Effector CD4-positive, alpha-beta T cell (primary cell): ENCODE measurements at places on chromosomes 7 and 10.

DNA sequence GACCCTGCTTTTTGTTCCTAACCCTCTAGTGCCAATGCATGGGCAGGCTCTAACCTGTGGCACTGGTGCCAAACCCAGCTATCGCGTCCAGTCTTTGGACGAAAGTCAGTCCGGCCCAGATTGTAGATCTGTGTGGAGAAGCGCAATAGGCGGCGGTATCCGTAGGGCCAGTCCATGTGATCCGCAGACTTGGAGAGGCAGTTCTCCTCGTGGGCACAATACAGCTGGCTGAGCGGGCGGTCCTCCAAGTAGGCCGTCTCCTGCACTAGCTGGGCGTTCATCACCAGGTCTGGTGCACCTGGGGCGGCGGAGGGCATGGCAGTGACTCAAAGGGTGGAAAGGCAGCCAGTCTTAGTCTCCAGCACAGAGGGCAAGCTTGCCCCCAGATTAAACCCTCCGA, 14.5 kb downstream of the LOXL4 start:
- no peak for DNase-seq

DNA sequence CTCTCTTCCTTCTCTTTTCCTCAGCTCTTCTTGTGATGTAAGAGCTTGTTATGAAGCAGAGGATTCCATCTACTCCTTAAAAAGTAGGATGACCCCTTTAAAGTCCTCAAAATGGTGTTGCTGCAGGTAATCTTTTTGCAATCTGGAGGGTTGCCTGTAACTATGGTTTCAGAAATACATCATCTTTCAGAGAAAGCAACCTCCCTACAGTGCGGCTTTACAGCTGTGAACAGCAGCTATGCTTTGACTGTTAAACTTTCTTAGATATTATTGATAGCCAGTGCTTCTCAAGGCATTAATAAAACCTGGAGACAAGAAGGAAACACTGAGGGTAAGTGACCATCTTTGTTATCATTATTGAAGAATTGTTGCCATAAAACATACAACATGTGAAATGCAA, 86.6 kb upstream of the MDFIC start:
- no peak for DNase-seq

GRCh38 chr7:88069093-88069492, 135.0 kb downstream of the ADAM22 start:
- DNase-seq = no peak

- DNase-seq = no peak
These were observed 36.6 kb downstream of the HIPK2 start for GRCh38 chr7:139741239-139741638.

GRCh38 chr7:94049615-94050014, 45.5 kb upstream of the BET1 start:
- no peak for DNase-seq

DNA sequence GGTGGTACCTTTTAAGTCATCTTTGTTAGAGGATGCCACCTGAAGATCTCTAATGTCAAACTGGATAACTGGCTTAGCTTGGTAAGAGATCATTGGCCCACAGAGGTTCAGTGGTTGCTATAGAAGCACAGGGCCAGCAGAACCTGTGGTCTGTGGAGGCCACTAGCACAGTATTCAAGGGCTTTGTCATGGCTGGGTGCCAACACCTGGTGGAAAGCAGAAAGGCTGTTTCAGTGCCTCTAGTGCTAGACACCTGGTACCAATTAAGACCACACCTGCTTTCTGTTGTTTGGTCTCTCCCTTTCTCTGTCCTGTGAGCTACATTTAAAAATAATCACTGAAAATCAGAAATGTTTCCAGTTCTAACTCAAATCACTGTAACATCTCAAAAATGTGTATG, 10.0 kb upstream of the PCGF5 start:
- no peak for DNase-seq

GRCh38 chr10:42880255-42880620, 97.6 kb downstream of the BMS1 start:
- DNase-seq = no peak

DNA sequence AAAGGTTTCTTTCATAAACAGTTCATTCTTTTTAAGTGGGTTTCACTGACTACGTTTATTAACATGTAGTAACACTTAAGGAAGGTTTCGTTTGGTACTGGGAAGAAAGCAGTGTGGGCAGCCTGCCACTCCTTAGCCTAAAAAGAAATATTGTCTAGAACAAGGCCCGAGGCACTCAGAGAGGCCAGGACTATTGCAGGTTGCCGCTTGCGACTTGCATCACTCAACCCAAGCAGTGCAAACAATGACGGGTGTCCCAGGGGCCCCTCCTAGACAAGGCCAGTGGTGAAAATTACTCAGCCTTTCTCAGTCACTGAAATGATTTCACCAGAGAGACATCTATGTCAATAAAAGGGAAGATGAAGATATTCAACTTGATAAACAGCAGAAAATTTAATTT, 243.9 kb downstream of the SNX13 start:
- no peak for DNase-seq

DNA sequence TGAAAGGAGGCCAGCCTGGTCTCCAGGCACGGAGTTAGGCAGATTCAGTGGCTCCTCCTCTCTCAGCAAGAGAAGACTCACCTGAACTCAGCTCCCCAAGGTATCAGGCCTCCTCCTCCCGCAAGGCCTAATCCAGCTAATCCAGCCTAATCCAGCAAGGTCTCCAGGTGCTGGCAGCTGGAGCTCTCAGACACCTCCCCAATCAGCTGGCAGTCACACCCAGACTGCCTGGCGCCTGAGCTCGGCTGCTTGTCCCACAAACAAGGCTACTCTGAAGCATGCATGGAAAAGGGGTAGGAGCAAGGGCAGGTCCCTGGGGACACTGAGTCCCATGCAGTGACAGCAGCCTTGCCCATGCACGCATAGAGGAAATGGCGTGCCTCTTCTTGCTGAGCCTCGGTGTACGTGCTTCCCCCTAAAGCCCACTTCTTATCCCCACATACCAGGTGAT, 3.3 kb upstream of the OPN4 start:
- no peak for DNase-seq

DNA sequence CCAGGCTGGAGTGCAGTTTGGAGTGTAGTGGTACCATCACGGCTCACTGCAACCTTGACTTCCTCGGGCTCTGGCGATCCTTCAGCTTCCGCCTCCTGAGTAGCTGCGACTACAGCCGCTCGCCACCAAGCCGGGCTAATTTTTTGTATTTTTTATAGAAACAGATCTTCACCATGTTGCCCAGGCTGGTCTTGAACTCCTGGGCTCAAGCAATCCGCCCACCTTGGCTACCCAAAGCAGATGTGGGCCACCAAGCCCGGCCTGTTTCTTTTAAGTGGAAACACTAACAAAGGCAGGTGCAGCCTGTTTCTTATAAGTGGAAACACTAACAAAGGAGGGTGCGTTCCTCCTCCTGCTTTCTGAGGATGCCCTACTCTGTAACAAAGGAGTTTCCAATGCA, 18.2 kb downstream of the PRF1 start:
- DNase-seq = no peak

- no peak for DNase-seq
These were observed 6.4 kb upstream of the RPP30 start for GRCh38 chr10:90865401-90865800.

GRCh38 chr7:130160455-130160854, 44.8 kb downstream of the TMEM209 start:
- no peak for DNase-seq

- no peak for DNase-seq
These were observed 387.3 kb upstream of the LRGUK start for GRCh38 chr7:133739817-133740216.

- DNase-seq = no peak
These were observed 12.1 kb upstream of the MCU start for GRCh38 chr10:72679838-72680241.

GRCh38 chr7:37670436-37670835, 13.1 kb upstream of the GPR141 start:
- no peak for DNase-seq

DNA sequence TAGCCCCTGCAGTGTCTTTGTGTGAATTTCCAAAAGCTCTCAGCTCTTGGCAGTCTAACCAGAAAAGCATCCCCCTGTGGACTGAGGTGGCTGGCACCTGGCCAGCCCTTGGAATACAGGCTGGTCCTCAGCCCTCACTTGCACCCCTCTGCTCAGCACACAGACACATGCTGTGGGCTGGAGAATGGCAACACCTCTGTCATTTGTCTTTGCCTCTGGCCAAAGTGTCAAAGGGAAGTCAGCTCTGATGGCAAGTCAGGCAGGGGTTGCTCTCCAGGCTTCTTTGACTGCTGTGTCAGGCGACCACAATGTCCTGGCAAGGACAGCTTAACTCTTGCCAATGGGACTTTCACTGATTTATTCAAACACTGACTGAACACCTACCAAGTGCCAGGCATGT, 724.8 kb downstream of the INHBA start:
- no peak for DNase-seq

- no peak for DNase-seq
These were observed 8.7 kb downstream of the WIPI2 start for GRCh38 chr7:5198741-5199140.

GRCh38 chr7:25832456-25832855, 319.5 kb upstream of the NFE2L3 start:
- no peak for DNase-seq

GRCh38 chr10:55852900-55853299, 508.2 kb downstream of the ZWINT start:
- no peak for DNase-seq

- DNase-seq = no peak
These were observed 73.6 kb downstream of the RHOBTB1 start for GRCh38 chr10:60870416-60870728.

GRCh38 chr10:33566426-33566825, 232.0 kb upstream of the NRP1 start:
- no peak for DNase-seq

GRCh38 chr10:133043541-133044225, 44.0 kb upstream of the ADGRA1 start:
- no peak for DNase-seq

DNA sequence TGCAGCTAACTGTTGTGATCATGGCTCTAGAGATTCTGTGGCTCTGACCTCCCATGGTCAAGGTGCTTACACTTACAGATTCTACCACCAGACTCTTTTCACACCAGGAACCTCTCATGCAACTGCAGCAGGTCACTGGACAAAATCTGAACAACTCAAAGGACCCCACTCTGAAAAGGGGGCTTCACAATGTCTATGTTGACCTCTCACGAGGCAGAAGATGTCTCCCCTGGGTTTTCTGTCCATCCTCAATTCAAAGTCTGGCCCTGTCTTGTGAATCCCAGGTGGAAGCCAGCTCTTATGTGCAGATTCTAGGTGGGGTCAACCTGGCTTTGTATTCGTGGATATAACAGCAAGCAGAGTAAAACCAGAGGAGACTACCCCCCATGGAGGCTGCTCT, 118.6 kb upstream of the ZNF479 start:
- no peak for DNase-seq

GRCh38 chr7:116521046-116521664, 3.7 kb upstream of the CAV1 start:
- DNase-seq = no peak

GRCh38 chr10:74855439-74855838, 29.0 kb downstream of the KAT6B start:
- DNase-seq = no peak

DNA sequence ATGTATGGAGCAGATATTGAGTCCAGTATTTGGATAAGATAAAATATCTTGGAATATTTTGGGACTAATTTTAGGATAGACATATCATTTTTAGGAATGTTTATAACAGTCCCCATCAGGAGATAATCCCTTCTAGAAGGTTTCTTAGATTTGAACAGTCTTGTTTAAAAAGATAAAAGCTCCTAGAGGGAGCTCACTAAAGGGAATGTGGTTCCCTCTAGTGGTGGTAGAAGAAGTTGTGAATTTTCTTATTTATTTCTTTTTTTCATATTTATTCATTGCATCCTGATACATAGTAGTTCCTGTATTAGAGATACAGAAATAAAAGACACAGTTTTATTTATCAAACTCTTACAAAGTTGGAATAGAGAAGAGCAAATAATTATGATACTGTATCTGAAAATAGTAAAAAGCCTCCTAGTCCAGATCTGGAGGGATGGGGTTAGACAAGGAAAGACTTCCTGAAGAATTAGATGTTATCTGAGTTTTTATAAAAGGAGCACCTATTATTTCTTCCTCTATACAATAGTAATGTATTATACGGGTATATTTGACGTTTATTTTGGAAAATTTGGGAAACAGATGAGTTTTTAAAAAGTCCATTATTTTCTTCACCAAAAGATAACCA, 24.5 kb upstream of the KLF14 start:
- no peak for DNase-seq

- no peak for DNase-seq
These were observed 4.3 kb downstream of the RAMP3 start for GRCh38 chr7:45161842-45162241.

GRCh38 chr10:59713196-59713821, 3.7 kb upstream of the SLC16A9 start:
- DNase-seq = no peak

GRCh38 chr7:82164813-82165212, 278.8 kb downstream of the CACNA2D1 start:
- DNase-seq = no peak

DNA sequence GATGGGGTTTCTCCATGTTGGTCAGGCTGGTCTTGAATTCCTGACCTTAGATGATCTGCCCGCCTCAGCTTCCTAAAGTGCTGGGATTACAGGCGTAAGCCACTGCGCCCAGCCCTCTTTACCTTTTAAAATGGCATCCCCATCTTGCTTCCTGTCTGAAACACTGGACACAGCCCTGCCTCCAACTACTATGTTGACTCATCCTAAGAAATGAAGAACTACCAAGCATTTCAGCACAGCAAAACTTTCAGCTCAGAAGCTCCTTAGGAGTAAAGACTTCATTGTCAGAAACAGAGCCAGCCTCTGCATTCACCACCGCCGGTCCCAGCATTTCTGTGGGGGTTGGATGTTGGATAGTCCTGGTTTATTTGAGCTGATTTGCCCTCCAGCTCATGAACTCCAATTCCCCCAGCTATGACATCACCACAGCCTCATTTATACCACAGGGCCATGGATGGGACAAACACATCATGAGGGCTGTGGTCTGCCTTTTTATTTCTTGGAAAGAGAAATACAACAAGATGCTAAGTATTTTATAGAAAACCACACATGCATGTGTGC, 123.5 kb downstream of the ADCY1 start:
- DNase-seq = no peak

DNA sequence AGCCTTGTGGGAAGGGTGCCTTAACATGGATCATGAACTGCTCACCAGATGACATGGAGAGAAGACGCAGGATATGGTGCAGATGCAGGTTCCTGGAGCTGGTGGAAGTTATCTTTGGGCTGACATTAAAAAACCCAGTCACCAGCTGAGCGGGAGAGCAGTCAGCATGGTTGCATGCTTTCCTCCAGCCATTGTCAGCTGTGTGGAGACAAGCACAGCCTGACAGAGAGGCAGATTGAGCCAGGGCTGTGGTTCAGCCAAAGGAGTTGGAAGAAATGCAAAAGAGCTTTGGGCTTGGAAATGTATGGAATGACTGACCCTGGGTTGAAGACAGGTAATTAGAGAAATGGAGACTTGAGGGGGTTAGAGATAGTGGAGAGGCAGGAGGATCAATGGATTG, 79.7 kb downstream of the CPVL start:
- no peak for DNase-seq

DNA sequence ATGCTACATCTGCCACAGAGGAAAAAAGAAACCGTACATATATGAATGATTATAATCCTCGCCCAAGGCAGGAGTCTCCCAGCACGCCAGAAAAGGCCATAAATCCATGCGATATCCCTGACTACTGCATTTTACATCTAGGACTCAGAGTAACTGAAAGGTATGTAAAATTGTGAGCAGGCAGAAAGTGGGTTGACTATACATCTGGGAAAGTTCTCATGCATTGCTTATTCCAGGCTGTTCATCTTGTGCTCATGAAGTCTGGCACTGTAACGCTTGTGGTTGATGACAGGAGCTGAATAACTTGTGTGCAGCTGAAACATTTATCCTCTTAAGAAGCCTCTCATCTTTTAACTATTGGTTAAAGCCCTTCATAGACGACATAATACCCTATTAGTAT, 193.4 kb upstream of the STEAP4 start:
- no peak for DNase-seq
